Stimulated activated CD8-positive, alpha-beta memory T cell treated with anti-CD3 and anti-CD28 coated beads, Interleukin-4, amount 100 ng/mL, for 1 hour (primary cell): ENCODE measurements at places on chromosomes 12 and 14.

- DNase-seq: no peak
These were observed 34.8 kb upstream of the MMP17 start for GRCh38 chr12:131793243-131794022.

- no peak for DNase-seq
These were observed 364.5 kb downstream of the PDZRN4 start for GRCh38 chr12:41552588-41552987.

- no peak for DNase-seq
These were observed 42.5 kb upstream of the MYBPC1 start for GRCh38 chr12:101552277-101552676.

GRCh38 chr14:74675219-74675618 lies 37.7 kb downstream of the AREL1 start:
- no peak for DNase-seq
